ENCODE measurements at places on chromosomes 2 and 18.

DNA sequence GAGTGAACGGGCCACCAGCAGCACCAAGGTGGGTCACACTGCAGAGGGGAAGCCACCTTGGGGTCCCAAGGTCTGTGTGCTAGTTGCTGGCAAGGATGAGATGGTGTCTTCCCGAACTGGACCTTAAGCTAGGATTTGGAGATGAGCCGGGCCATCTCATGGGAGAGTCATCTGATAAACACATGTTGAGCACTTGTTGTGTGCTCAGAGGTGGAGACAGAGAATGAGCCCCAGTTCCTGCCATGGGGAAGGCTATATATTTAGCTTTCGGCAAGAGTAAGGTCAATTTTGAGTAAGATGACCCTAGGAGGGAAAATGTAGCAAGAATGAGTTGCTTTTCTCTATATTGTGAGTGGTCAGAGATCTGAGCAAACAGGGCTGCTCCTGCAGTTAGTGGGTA is 41.4 kb upstream of the RPL31 start:
- DNase-seq, result no peak

DNA sequence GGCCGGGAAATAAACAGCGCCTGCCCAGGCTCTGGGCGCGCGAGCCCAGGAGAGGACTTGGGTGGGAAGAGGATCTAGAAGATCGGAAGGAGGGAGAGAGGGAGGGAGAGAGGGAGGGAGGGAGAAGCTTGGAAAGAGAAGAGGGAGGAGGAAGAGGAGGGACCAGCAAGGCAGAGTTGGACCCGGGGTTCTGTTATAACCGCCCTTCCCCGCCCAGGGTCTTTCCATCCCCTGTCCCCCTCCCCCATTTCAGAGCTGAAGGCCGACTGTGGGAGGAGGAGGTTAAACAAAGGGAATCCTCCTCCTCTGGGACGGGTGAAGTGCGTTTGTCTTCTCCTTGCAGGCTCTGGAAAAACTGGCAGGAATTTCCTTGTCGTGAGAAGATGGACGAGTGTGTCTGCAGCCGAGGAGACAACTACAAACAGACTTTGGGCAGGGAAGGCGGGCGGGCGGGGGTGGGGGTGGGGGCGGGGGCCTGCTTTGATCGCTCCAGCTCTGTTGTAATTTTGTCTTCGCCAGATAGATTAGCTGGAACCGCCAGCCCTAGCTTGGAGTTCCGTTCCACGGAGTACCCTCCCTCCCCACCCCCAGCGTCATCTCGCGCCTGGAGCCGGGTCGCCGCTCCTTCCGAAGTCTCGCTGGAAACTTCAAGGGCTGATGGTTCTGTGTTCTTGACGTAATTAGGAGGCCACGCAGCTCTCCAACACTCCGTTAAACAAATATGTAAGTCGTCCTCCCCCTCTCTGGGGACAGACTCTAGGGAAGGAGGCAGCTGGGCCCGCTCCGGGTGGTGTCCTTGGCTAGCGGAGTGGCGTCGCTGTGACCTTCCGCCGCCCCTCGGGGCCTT is 6.4 kb upstream of the SP9 start:
- peak; percentile 64 for DNase-seq

GRCh38 chr2:215879977-215880940 is 133.1 kb downstream of the MREG start:
- DNase-seq, result no peak

DNA sequence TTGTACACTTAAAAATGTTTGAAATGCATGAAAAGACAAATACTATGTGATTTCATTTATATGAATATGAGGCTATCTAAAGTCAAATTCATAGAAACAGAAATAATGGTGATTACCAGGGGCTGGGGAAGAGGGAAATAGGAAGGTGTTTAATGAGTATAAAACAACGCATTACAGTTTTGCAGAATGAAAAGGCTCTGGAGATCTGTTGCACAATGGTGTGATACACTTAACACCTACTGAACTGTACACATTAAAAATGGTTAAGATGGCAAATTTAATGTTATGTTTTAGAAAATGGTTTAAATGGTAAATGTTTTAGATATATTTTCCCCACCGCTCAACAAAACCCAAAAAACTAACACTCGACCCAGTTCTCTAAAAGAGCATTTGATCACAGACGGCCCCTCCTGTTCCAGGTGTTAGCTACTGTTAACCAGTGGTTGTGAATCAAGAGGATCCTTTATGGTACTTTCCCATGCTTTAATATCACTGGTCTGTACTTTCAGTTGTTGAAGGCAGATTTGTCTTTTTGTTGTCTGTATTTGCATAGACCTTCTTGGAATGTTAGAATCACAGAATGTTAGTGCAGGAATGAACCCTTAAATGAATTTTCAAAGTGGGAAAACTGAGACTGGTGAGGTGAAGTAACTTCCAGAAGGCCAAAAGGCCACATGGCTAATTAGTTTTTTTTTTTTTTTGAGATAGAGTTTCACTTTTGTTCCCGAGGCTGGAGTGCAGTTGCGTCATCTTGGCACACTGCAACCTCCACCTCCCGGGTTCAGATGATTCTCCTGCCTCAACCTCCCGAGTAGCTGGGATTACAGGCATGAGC is 10.2 kb downstream of the RAB10 start:
- no peak for DNase-seq

DNA sequence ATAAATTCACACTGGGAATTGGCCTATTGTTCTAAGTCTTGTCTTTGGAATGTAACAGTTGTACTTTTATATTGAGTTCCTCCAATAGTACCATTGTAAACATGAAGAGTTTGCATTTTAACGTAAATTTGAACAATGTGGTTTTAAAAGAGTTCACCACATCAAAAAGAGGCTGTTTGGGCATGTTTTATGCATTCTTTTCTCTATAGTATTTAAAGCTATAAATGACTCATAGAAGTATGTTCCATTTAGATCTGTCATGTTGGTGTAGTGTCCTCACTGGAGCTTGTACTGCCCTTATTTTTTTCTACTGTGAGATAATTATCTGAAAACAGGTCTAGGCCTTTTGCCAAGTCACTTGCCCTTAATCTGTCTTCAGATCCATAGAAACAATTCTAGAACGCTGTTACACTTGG is 141.9 kb downstream of the RHBDD1 start:
- DNase-seq, result no peak

DNA sequence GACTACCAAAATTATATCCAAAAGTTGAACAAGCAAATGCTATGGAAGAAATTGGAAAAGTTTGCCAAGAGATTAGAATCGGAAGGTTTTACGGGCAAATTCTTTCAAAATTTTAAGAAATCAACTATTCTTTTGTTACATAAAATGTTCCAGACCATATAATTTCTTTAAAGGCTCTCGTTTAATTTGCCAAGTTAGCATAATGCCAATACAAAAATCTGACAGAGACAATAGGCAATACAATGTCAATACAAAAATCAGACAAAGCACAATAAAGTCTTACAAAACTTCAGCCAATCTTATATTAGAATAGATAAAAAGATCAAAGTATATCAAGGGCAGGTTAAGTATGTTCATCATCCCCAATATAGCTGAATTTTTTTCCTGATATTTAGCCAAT is 224.2 kb downstream of the BCL11A start:
- DNase-seq, result no peak

- no peak for DNase-seq
Observed at GRCh38 chr2:219983836-219984235, 356.4 kb downstream of the SLC4A3 start.

DNA sequence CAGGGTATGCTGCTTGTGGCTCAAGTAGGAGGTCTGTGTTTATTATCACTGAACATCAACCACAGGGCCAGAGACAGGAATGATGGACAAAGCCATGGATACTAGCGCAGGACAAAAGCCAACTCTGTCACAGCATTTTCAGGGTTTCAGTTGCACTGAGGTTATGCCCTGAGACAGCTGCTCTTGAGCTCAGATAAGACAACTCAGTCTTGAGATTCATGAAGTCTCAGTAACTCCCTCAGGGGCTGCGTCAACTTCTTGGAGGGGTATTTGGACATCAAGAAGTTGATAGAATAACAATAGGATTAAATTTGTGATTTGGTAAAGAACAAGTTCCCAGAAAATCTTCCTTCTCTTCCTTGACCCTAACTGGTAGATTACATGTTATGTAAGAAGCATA is 287.0 kb upstream of the SLC14A2 start:
- no peak for DNase-seq
